ENCODE measurements at places on chromosomes 7 and 10. TPM values are rescaled to one million over a fixed set of nuclear protein-coding genes. Genes with fewer than 3 reads are reported as not detected.

MBL2 gene
- total RNA-seq, result not detected

BAIAP2L1 gene
- 0.65 TPM for total RNA-seq

NAT16 gene
- not detected for total RNA-seq

ADO gene
- total RNA-seq, result 21.8 TPM

ACTL6B gene
- total RNA-seq, result not detected

CLCN1 gene
- not detected for total RNA-seq

AKR1E2 gene
- 4.0 TPM for total RNA-seq

SYT15 gene
- 0.86 TPM for total RNA-seq

CHN2 gene
- total RNA-seq, result 6.8 TPM

SLC26A5 gene
- total RNA-seq, result not detected

All from activated CD4-positive, alpha-beta memory T cell treated with anti-CD3 and anti-CD28 coated beads, Interleukin-2, amount 10 ng/mL, durations not matched to agents 7 days and 5 days (primary cell).